MM.1S (cell line): ENCODE measurements at places on chromosomes 16 and 17.

- no peak for DNase-seq
Measured at GRCh38 chr17:55818026-55818425, 67.2 kb downstream of the PCTP start.

- DNase-seq = no peak
Measured at GRCh38 chr17:10716218-10716617, 13.6 kb downstream of the TMEM220 start.

- DNase-seq = no peak
Measured at GRCh38 chr17:28181568-28181967, 137.4 kb upstream of the TMEM97 start.

DNA sequence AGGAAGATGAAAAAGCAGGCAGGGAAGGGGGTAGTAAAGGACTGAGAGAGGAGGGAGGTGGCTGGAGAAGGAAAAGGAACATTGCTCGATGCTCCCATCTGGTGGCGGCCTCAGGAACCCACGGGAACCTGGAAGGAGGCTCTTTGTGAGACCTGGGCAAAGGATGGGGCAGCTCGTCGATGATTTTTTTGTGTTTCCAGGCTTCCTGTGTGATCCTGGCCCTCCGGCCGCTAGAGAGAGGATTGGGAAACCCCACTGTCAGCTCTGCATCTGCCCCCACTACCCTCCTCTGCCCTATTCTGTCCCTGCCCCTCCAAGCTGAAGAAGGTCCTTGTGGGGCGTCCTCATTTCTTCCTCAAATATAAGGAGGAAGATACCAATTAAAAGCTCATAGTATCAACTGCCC, 6.6 kb downstream of the WFIKKN2 start:
- DNase-seq = peak; percentile 58

DNA sequence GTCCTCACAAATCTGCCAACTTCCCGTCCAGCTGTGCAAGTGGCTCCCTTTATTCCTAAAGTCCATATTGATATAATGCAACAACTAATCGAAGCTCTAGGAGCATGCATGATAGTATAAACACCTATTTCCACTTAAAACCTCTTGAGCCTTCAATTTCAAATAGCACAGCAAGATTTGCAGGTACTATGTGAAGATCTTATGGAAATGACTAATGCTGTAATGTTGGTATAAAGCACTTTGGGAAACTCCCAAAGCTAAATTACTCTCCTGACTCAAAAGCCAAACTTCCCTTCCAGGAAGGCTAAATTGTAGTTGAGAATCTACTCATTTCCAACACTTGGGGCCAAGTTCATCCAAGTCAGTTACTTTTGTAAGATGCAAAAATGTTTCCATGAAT, 287.6 kb upstream of the CDH11 start:
- no peak for DNase-seq

DNA sequence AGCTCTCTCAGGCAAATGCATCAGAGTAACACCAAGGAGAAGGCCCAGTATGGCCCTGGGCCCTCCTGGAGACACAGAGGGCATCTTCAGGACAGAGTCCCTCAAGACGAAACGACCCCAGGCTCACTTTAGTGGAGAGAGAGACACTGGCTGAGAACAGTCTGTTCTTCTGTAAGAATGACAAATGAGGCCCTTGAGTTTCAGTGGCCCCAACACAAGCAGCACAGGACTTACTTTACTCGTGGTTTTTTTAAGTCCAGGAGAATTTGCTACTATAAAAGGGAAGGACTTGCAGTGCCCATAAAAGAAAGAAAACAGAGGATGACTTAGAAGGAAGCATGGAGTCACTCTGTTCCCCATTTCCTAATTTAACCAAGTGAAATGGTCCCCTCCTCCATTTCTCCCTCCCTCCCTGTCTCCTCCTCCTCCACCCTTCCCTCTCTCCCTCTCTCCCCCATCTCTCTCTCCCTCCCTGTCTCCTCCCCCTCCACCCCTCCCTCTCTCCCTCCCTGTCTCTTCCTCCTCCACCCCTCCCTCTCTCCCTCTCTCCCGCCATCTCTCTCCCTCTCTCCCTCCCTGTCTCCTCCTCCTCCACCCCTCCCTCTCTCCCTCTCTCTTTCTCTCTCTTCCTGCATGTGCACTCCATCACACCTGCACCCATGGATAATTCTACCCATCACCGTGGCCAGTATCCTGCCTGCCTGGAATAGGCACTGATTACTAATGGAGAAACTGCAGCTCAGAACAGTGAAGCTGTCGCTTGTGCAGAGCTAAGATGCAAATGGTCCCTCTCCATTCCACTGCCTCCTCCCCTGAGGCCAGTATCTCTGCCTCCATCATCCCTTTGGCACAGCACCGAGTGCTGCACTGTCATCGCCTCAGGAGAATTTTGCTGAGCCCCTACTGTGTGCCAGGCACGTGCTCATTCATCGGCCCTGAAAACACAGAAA, 47.3 kb upstream of the RBFOX3 start:
- DNase-seq = no peak

DNA sequence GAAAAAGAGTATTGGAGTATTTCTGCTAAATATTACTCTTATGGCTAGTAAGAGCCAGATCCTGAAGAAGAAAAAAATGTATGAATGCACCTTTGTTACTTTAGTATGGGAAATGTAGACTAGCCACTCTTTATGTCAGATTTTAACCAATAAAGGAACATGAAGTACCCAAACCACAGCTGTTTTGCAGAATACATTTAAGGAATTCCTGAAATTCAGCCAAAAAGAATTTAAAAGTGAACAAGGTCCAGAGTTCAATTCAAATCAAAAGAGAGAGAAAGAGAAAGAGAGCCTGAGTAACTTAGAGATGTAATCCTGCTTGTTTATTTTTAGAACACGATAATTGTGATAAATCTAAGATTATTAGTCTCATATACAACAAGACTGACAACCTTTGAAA, 1.2 kb downstream of the KCNJ16 start:
- DNase-seq = no peak

GRCh38 chr17:72169823-72170222, 49.0 kb downstream of the SOX9 start:
- no peak for DNase-seq

DNA sequence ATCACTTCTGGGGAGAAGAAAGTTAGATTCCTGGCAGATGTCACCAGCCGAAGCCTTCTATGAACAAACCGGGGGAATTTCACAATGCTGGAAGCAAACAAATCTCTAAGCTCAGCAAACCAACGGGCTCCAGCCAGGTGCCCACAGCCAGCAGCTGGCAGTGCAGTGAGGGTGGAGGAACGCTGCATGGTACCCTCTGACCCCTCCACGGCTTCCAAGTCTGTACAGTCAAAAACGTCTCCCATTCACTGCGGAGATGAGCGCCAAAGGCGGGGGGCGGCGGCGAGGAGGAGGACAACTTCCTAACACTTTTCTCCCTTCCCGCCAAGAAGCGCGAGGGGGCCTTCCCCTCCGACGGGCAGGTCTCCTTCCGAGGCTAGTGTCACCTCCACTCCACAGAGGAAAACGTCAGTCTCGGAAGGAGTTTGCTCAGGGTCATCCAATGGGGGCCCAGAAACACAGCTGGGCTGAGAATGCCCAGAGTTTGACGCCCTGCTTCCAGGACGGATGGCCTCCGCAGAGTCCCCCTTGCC, 924 bp downstream of the ZNF598 start:
- DNase-seq = peak; percentile 34

GRCh38 chr16:154217-155030, 2.0 kb downstream of the HBZ start:
- DNase-seq = no peak

- DNase-seq = no peak
Measured at GRCh38 chr16:53064081-53064578, 9.3 kb downstream of the CHD9 start.

DNA sequence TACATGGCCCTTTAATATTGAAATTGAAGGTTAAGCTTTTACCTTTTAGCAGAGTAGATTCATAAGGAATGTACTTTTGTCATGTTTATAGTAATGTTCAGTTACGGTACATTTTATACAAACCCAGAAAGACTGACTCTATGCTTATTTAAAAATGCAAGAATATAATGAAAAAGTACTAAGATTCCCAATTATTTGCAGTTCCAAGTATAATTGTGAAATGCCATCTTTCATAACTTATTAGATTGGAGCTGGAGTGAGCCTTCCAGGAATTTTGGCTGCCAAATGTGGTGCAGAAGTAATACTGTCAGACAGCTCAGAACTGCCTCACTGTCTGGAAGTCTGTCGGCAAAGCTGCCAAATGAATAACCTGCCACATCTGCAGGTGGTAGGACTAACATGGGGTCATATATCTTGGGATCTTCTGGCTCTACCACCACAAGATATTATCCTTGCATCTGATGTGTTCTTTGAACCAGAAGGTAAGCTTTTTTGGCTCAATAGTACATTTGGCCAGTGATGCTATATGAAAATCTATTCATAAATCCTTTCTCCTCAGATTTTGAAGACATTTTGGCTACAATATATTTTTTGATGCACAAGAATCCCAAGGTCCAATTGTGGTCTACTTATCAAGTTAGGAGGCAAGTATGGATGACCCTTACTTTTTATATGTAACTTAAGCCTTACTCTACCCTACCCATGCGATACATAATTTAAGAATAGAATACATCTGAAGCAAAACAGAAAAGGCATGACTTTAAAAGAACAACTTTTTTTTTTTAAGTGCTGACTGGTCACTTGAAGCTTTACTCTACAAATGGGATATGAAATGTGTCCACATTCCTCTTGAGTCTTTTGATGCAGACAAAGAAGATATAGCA, 4.2 kb downstream of the SRSF2 start:
- DNase-seq = no peak

- DNase-seq = no peak
Measured at GRCh38 chr16:14014284-14014625, 56.9 kb upstream of the MRTFB start.

GRCh38 chr17:81869221-81870130, 1.7 kb downstream of the ARHGDIA start:
- no peak for DNase-seq

- no peak for DNase-seq
Measured at GRCh38 chr16:5649762-5650743, 552.5 kb upstream of the EEF2KMT start.

GRCh38 chr17:40074871-40075200, 12.1 kb downstream of the THRA start:
- DNase-seq = no peak

- no peak for DNase-seq
Measured at GRCh38 chr16:80441935-80442334, 98.9 kb upstream of the DYNLRB2 start.

GRCh38 chr17:40448639-40449261, 5.5 kb downstream of the IGFBP4 start:
- no peak for DNase-seq

DNA sequence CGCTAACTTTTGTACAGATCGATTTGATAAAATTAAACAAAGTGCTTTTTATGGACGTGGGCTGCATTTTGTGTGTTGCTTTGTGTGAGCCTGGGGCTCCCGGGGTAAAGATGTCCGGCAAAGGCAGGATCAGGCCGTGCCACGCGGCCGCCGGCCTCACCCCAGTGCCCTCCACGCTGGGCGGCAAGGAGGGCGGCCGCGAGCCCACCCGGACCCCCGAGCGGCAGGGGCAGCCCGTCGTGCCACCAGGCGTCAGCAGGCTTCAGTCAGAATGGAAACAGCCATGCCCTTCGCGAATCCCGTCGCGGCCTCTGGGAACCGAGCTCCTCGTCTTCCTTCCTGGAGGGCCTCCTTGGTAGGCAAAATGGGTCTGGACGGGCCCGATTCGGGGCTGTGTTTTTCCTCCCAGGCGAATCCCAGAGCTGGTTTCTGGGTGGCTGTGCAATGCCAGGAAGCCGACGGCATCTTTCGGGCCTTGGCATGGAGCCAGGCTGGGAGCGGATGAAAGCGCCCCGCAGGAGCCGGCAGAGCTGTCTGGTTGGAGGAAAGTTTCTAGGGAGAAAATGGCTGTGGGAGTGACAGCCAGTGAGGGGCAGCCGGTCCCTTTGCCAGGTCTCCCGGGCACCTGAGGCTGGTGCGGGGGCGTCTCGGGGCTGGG, 5.5 kb downstream of the SOX8 start:
- DNase-seq = no peak

DNA sequence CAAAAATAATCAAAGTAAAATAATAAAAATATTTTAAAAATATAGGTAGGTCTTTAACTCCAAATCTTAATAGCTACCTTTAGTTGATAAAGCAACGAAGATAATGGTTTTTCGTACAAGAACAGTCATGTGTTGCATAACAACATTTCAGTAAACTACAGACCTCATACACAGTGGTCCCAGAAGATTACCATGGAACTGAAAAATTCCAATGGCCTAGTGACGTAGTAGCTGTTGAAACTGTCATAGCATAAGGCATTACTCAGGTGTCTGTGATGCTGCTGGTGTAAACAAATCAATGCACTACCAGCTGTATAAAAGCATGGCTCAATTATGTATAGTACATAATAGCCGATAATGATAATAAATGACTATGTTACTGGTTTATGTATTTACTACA, 43.9 kb downstream of the CREBBP start:
- DNase-seq = no peak

GRCh38 chr16:66199189-66199588, 167.3 kb upstream of the CDH5 start:
- DNase-seq = no peak

DNA sequence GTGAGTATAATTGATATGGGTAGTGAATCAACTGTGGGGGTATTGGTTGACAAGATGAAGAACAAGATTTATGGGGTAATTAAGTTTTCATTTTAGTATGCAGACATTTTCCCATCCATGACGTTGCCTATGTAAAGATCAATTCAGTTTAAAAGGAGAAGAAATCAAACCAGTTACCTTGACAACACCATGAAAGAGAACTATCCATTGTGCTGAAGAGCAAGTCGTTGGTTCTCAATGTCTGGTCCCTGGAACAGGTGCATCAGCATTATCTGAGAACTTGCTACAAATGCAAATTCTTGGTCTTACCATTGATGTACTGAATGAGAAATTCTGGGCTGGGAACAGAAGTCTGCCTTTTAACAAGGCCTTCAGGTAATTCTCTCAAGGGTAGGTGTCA, 801 bp upstream of the OR4D2 start:
- DNase-seq = no peak

DNA sequence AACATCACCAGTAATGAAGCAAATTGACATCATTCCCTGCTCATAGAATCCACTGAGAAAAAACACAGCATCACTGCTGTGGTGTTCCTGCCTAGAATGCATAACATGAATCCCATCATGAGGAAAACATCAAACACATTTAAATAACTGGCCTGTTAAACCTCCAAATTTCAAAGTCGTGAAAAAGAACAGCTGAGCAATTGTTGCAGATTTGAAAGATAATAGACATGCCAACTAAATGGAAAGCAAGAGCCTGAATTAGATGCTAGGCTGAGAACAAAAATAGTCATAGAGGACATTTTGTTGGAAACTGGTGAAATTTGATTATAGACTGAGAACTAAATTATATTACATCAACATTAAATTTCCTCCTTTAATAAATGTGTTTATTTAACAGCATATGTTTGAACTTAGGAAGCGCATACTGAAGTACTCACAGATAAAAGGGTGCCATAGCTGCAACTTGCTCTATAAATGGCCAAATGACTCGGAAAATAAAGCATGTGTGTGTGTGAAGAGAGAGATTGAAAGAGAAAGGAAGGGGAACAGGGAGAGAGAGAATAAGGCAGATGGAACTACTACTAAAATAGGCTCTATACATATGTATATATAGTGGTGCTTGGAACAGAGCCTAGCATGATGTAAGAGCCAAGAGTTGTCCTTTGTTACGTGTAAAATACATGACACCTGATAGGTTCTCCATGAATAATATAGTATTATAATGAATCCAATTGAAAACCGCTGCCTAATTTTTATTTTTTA, 305.0 kb upstream of the MON1B start:
- no peak for DNase-seq
